Right forelimb (tissue), 1 donor: ENCODE measurements at places on chromosomes 2 and 18.
A peak's percentile ranks its signal among the peaks of the same experiment; 100 is the strongest.

GRCh38 chr18:79988451-79989194, at the start of gene TXNL4A:
Gene TXNL4A, minus strand, starts transcription at chr18:79988563. Its CDS starts 171 bp downstream, at chr18:79988392.
- DNase-seq, result peak; percentile 93

DNA sequence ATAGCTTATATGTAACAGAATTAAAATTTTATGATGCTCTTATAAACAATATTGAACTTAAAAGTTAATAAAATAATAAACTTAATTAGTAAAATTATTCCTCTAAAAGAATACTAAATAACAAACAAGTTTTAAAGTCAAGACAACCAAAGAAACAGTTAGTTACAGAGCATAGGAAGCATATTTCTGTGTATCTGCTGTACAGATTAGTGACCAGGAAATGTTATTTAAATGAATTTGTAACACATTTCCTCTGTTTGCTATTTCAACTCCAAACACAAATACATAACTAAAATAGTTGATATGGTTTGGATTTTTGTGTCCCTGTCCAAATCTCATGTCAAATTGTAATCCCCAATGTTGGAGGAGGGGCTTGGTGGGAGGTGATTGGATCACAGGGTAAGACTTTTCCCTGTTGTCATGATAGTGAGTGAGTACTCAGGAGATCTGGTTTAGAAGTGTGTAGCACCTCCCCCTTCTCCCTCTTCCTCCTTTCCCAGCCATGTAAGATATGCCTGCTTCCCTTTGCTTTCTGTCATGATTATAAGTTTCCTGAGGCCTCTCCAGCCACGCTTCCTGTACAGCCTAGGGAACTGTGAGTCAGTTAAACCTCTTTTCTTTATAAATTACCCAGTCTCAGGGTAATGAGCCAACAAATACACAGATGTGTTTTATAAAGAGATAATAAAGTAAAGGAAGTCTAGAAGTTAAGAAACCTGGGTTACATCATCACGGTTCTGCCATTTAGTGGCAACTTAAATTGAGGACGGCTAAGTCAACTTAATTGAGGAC, 51.8 kb downstream of the ROCK2 start:
- no peak for DNase-seq

GRCh38 chr18:74748809-74749208, 151.1 kb downstream of the ZNF407 start:
- DNase-seq, result no peak

- no peak for DNase-seq
Measured at GRCh38 chr2:39571111-39571731, 94.5 kb upstream of the TMEM178A start.

- DNase-seq, result peak; percentile 35
Measured at GRCh38 chr2:216739035-216739434, 43.7 kb upstream of the IGFBP5 start.

- DNase-seq, result no peak
Measured at GRCh38 chr2:62504657-62505056, 1.3 kb downstream of the TMEM17 start.

GRCh38 chr2:150107170-150107569, 380.3 kb downstream of the RND3 start:
- DNase-seq, result no peak

- no peak for DNase-seq
Measured at GRCh38 chr2:75489721-75490120, 71.0 kb downstream of the EVA1A start.

DNA sequence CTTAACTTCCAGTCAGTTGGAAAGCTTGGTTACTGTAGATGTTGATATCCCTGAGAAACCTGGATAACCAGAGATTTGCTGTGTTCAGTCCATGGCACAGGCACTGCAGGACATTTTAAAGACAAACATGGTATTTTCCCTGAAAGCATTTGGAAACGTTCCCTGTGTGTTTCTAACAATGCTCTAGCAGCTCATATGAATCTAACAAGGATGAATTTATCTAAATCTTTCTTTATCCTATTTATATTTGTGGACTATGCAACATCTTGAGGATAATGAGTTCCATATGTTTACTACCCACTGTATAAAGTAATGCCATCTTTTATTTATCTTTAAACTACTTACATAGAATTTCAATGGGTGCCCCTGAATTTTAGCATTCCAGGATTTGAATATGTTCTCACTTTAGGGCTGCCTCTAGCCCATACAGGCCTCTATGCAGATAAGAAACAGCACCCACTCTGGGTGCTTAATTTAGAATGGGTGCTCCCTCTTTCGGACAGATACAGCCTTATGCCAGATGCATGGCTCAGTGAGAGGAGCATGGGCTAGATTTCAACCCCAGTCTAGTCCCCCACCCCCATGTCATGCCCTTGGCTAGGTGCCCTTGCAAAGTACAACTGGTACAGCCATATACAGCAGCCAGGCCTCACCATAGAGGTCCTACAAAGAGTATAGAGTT, 50.6 kb upstream of the NEMP2 start:
- no peak for DNase-seq

DNA sequence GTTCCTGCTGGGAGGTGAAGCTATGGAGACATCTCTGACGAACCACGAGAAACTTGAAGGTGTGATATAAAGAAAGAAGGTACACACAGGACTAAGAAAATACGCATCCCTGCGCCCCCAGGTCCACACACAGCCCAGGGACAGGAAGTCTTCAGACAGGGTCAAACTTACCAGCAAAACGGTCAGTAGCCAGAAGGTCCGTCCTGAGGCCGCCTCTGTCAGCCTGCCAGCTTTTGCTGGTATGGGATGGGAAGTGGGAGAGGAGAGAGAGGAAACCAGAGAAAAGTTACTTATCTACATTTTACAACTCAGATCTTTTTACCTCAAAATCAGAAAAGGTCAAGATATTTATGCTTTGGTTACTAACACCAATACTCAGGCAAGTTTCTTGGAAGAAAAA, 47.2 kb downstream of the HDLBP start:
- DNase-seq, result no peak

- DNase-seq, result peak; percentile 83
Measured at GRCh38 chr2:74515981-74516633, 1.9 kb downstream of the TLX2 start.

- DNase-seq, result no peak
Measured at GRCh38 chr2:228655331-228655730, 473.8 kb upstream of the SPHKAP start.

DNA sequence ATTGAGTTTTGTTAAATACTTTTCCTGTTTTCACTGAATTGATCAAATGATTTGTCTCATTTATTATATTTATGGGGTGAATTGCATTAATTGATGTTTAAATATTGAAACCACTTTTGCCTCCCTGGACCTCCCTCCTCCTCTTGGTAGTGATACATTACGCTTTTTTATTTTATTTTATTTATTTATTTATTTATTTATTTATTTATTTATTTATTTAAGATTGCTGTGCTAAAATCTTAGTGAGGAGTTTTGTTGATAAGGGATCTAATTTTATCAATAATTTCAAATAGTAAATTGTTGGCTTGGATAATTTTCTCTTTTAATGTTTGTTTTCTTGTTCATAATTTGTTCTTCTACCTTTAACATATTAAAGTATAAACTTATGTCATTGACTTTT, 1281.0 kb upstream of the NXPH2 start:
- no peak for DNase-seq

GRCh38 chr2:78061301-78061700, 539.1 kb upstream of the LRRTM4 start:
- DNase-seq, result no peak

- DNase-seq, result no peak
Measured at GRCh38 chr2:237207646-237208045, 122.0 kb downstream of the COPS8 start.
